ENCODE measurements at places on chromosomes 16 and 17.

DNA sequence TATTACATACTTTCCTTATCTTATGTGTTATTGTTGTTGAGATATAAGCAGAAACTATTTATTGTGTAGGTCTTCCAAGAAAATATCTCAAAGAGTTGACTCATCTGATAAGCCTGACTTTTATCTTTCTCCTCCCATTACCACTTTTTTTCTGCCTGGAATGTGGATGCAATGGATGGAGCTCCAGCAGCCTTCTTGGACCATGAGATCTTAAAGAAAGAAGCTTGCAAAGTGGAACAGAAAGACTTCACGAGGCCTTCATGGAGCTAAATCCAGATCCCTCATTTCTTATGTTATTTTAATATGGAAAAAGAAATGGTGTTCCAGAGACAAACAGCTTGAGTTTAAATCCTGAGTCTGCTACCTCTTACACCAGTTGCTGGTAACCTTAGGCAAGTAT is 237.6 kb upstream of the FOXF1 start:
- no peak for DNase-seq

DNA sequence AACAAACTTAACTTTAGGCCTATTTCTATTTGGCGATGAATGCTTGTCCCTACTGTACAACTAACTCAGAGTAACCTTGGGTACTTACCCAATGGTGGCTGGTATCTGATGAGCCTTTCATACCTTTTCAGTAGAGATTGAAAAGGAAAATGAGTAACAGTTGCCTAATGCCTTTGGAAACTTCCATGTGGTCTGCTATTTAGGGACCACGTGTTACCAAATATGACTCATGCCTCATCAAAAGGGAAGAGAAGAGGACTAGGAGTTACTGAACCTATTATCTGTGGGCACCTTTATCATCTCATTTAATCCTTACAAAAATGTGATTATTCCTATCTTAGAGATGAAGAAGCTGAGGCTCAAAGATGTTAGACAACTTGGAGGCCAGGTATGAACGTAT is 8.1 kb downstream of the MYOCD start:
- no peak for DNase-seq

- DNase-seq = peak; percentile 86
Observed at GRCh38 chr16:57266531-57267260, 17.8 kb downstream of the PLLP start.

GRCh38 chr17:6108382-6108781 is 38.2 kb downstream of the WSCD1 start:
- DNase-seq = no peak

GRCh38 chr16:80166082-80166481 is 374.7 kb upstream of the DYNLRB2 start:
- no peak for DNase-seq

GRCh38 chr17:14094676-14095601 is 25.6 kb downstream of the COX10 start:
- no peak for DNase-seq

DNA sequence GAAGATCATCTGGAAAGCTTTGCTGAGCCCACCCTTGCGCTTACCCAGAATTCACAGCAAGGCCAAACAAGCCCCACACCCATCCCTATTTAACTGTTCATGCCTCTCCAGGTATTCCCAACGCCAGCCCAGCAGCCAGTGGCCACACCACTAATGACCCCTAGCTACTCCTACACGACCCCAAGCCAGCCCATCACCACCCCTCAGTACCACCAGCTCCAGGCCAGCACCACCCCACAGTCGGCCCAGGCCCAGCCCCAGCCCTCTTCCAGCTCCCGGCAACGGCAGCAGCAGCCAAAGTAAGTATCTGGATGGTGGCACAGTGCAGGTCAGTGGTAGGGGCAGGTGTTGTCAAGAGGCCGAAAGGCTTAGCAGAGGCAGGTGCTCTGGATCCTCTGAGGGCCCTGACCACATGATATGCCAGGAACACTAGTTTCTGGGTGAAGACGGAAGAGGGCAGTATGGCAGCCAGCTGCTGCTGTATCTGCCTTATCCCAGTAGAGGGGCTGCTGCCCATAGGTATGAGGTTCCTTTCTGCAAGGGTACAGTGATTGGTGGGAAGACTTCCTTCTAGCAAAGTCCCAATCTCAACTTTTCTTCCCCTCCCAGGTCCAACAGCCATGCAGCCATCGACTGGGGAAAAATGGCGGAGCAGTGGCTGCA is 10.7 kb downstream of the PROCA1 start:
- no peak for DNase-seq

DNA sequence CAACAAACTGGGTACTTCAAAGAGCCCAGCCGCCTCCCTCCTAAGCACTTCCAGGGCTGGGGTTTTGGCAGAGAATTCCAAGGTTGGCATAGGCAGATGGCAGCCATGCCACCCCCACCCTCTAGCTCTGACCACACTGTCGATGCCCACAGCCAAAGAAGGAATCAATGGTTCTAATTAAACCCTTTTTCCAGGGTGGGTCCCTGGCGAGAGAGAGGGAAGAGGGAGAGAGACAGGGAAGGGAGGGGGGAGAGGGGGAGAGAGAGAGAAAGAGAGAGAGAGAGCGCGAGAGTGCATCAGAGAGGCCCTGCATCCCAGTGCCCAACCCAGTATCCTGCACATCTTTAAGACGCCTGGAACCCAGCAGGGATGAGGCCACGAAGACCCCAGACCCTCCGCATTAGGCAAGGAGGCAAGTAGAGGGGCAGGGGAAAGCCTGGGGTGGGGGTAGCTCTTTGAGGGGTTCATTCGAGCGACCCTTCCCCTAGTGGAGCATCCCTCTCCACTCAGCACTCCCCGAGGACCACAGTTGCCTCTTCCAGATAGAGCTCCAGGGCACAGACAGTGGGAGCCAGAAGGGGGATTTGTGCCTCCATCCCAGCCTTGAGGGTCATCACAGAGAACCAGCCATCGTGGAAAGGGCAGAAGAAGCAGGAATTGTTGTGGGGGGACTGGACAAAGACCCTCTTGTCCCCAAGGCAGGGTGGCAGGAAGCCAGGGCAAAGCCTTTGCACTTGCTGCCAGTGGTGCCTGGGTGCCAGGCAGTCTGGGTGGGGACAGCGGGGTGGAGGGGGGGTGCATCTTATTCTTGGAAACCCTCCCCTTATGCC is 2.6 kb downstream of the SRCIN1 start:
- DNase-seq = no peak

- no peak for DNase-seq
Observed at GRCh38 chr16:57690782-57691471, 3.7 kb upstream of the DRC7 start.

DNA sequence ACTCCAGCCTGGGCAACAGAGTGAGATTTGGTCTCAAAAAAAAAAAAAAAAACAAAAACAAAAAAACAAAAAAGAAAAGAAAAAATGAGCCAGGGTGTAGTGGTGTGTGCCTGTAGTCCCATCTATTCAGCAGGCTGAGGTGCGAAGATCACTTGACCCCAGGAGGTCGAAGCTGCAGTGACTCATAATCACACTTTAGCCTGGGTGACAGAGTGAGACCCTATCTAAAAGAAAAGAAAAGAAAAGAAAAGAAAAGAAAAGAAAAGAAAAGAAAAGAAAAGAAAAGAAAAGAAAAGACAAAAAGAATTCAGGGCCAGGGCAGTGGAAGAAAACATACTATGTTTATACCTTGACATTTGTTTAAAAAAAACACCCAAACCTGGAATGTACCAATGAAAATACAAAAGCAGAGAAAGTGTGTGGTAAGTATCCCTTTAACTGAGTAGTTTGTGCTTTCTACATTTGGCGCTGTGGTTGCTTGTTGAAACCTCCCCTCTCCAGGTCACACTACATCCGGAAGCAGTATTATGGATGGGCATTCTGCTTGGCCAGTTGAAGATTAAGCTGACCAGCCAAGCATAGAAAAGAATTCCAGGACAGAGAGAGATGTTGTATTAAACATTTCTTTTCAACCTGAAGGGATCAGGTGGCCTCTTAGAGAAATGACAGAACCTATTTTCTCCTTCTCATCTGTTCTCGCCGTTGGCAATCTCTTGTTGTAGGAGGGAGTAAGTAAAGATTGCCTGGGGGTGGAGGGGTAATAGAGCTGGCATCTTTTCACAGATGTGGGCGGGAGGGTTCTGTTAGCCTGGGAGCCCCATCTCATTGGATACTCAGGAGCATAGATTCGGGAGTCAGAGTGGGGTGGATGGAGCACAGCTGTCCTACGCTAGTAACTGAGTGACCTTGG is 12.1 kb upstream of the PRKCB start:
- no peak for DNase-seq

GRCh38 chr16:57993438-57993837 is 7.0 kb downstream of the ZNF319 start:
- DNase-seq = no peak

DNA sequence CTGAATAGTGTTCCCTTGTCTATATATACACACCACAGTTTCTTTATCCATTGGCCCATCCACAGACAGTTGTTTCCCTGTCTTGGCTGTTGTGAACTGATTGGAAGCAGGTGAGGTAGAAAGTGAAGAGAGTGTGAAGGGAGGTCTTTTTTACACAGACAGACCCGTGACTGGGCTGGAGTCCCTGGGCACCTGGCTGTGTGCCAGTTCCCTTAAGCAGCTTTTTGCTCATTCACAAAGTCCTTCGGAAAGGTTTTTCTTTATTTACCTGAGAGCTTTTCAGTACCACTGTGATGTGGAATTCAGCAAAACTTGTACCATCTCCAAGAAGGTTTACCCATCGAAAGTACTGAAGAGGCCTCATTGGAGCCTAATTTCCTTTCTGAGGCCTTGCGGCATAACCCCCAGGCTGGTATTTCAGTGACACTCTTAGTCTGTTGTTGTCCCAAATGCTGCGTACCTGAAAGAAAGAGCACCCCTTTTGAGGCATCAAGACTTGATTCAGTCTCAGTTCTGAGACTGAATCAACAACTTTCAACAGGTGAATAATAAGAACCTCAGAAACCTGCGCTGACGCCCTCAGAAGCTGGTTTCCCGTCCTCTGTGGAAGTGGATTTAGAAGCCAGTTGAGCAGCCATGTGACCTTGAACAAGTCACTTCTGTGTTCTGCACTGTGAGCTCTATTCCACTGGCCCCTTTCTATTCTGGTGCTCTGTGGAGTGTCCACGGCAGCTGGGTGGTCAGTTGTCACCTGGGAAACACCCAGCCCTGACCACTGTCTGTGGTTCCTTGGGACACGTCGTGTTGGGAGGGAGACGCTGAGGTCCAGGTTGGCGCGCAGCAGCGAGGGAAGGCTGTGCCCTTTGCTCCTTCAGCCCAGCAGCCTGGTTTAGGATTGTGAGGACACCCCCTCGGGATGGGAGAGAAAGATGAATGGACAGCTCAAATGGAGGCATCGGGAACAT is 53.9 kb upstream of the CRISPLD2 start:
- no peak for DNase-seq

DNA sequence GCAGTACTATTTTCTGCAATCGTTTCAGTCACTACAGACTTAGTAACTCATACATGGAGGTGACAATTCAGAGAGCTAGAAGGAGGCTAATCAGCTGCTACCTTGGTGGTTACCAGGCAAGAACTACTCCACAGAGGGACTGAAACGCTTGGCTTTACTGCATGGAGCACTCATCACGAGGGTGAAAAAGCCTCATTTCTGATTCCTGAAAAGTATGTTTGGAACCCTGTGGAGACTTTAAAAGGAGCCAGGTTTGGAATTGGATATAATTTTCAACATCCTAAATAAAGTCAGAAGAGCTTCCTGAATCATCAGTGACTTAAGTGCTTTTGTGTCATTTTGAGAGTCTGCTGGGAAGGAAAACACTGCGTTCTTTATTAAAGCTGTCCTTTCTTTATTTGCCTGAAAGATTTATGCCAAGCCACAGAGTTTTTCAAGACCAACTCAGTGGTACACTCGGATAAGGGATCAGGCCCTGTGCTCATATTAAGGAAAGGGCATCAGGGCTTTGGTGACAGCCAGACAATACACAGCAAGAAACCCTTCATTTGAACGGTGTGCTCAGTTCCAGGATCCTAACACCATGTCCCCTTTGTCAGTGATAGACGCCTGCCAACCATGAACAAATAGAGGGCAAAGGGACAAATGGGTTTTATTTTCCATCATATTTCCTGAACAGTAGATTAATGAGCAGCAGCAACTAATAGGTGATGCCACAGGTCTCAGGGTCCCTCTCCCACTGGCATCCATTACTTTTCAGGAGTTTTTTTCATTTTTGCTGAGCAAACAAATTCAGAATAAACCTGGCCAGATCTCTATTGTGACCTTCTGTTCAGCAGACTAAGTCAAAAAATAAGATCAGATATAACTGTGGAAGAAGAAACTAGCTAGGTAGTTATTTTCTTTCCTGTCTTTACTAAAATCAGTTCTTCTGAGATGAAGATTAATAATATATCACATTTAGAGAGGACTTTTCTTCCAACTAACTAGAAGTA is 80.5 kb upstream of the CLEC18B start:
- no peak for DNase-seq

GRCh38 chr16:68342620-68343019 is 31.8 kb downstream of the PRMT7 start:
- no peak for DNase-seq

DNA sequence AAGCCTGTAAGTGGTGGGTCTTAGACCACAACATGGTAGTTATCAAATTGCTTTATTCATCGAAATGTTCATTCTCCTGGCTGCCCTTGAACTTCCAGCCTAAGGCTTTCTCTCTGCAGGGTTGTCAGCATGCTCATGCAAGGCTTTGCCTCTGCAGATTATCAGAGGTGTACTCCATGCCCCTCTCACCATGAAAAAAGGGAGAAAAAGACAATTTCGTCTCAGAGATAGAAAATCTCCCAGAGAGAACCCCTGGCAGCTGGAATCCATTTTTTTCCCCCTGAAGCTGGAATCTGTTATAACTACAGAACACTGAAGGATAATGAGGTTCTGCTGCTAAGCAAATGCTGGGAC is 33.9 kb upstream of the METTL9 start:
- no peak for DNase-seq

DNA sequence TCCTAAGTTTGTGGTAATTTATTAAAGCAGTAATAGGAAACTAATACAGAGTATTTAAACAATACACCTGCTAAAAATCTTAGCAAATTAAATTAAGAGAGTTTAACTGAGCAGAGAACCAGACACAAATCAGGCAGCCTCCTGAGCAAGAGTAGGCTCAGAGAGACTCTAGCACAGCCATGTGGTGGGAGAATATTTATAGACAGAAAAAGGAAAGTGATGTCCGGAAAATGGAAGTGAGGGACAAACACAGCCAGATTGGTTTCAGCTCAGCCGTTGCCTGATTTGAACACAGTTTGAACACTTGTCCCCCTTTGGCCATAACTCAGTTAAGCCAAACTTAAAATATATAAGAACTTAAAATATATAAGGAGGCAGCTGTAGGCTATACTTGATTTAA is 192.6 kb upstream of the PSMD7 start:
- no peak for DNase-seq

- no peak for DNase-seq
Observed at GRCh38 chr17:41977991-41978390, 11.4 kb downstream of the CNP start.

- DNase-seq = no peak
Observed at GRCh38 chr17:52124561-52124960, 34.0 kb downstream of the CA10 start.

Measured in T-helper 2 cell (primary cell).